ENCODE measurements at places on chromosomes 11 and 22.

DNA sequence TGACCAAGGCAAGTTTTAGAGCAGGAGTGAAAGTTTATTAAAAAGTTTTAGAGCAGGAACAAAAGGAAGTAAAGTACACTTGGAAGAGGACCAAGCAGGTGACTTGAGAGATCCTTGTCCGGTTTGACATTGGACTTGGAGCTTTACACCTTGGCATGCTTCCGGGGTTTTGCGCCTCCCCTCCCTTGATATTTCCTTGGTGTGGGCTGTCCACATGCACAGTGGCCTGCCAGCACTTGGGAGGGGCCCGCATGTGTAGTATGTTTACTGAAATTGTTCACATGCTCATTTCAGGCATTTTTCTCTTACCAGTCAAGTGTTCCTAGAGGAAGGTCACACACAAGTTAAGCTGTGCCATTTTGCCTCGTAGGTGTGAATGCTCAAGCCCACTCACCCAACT is 19.0 kb upstream of the THRSP start:
- no peak for DNase-seq

DNA sequence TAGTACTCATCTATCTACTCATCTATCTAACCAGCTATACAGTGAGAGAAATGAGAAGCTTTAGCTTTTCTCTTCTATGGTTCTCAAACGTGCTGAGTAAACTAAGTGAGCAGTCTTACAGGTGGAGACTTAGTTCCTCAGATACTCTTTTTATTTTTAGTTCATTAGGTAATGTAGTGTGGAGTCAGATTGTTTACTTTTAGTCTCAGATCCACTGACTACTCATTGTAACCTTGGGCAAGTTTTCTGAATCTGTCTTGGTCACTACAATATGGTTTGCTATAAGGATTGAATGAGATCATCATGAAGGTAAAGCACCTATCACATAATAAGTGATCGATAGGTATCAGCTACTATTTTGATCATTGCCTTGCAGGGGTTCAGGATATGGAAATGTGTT is 160.1 kb downstream of the RAB38 start:
- DNase-seq = no peak

DNA sequence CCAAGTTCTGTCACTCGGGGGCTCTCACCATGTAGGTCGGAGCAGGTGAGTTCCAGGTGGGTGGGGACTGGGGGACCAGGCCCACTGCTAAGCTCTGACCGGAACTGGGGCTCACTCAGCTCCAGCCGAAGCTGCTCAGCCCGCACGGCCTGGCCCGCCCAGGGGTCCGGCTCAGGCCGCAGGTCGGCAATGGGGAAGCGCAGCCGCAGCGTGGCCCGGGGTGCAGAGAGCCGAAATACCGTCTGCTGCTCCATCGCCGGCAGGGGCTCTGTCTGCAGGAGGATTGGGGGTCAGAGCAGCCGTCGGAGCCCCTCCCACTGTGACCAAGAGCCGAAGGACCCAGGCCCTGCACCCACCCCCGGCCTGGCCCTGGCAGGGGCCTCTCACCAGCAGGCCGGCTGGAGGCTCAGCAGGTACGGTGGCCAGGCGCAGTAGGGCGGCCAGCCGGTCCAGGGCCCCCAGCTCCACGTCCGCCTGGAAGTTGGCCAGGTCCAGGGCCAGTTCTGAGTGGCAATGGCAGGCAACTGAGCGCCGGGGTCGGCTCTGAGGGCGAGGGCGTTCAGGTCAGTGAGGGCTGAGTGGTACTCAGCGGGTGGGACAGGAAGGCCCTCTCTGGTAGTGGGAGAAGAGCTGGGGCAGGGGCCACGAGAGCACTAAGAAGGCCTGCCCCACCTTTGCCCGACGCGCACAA is 7.2 kb downstream of the ATG2A start:
- DNase-seq = no peak

DNA sequence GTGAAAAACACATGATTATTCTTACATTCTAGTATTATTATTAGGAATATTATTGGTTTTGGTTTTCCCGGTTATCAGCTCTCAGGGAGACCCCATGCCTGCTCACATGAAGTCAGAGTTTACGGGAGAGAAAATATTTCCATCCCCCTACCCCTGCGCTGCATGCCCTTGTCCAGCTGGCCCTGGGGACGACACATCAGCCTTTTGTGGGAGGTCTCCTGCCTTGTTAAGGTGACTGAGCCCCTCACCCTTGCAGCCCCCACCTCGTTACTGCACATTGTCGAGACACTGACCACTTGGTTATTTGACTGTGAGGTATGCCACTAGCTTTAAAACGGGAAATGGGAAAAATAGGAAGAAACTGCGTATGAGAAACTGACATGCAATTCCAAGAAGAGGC is 63.0 kb downstream of the PARVG start:
- no peak for DNase-seq

DNA sequence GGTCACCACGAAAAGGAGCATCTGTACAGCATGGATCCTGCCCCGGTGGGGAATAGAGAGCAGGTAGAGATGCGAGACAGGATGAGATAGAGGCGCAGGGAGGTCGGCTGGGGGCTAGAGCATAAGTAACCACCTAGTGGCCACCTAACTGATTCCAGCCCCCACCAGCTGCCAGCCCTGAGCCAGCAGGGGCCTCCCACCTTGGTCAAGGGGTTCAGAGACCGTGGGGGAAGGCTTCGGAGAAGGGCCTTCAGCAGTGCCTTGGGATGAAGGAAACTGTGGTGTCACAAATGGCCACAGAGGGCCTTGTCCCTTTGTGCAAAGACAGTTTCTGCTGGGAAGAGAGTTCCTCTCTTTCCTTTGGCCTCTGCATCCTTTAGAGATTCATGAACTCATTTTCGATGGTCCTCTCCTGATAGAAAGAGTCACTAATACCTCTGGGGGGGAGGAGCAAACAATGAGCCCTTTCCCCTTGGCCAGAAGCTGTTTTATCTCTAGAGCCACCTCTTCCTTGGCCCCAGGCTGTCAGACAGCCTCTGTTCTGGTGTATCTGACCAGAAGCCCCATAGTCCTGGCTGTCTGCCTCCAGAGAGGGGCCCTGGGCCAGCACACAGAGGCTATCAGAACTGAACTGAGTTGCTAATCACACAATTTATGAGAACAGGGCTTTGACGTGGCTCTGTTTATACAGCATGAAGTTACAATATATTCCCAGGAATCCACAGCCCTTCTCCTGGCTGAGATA is 146.0 kb downstream of the PARVA start:
- no peak for DNase-seq

DNA sequence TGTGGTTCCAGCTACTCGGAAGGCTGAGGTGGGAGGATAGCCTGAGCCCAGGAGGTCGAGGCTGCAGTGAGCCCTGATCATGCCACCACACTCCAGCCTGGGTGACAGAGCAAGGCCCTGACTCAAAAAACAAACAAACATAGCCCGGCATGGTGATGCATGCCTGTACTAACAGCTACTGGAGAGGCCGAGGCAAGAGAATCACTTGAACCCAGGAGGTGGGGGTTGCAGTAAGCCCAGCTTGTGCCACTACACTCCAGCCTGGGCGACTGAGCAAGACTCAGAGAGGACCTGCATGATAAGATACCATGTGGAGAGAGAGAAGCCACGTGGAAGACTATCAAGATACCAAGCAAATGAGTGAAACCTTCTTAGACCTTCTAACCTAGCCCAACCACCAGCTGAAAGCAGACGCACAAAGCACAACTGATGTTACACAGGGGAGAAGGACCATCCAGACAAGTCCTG is 36.1 kb downstream of the AMBRA1 start:
- DNase-seq = no peak

DNA sequence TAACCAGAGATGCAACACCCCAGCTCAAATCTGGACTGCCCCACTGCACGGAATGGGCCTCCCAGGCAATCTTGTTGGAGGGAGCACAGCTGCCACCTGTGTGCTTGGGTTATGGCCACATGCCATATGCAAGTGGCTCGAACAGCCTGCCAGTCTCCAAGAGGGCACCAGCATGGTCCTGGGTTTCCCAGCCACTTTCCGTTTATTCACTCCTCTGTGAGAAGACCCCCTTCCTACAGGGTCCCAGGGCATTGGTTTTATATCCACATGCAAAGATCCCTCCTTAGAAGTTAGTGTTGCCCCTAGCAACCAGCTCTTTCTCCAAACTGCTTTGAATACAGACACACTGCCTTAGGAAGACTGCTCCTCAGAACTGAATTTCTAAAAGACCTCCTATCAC is 487.8 kb downstream of the BUD13 start:
- no peak for DNase-seq

Data from fibroblast of skin of left quadriceps (primary cell).